ENCODE measurements at places on chromosomes 1 and 21. TPM values are rescaled to one million over a fixed set of nuclear protein-coding genes. Genes with fewer than 3 reads are reported as not detected.

The NKAIN1 gene
- not detected for total RNA-seq

The FCRL1 gene
- total RNA-seq = not detected

GRCh38 chr21:36535618-36536241 is 55.8 kb upstream of the CLDN14 start:
- H3K4me1 ChIP-seq = no peaks in the 10 kb centered on the region
- no peaks in the 10 kb centered on the region for H3K27me3 ChIP-seq
- DNase-seq = no peak
- H3K36me3 ChIP-seq = no peaks in the 10 kb centered on the region
- no peak overlapping the region for H3K4me3 ChIP-seq

The CCDC185 gene
- not detected for total RNA-seq

DNA sequence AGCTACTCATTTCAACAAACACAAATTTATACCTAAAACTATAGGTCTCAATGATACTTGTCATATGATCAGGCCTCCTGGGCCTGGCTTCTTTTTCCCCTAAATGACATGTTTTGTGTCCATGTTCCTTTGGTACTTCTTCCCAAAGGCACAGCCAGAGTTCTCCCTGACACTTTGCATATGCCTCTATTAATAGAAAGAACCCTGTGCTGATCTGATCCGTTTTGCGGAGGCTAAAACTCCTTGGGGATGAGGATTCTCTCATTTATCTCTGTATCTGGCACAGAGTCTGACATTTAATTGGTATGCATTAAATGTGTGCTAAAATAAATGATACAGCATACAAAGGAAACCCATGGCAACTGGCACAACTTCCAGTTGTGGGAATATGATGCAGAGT is 11.5 kb downstream of the ATPAF1 start:
- H3K4me1 ChIP-seq = 0 out of 2 replicates have a peak, but pooled peaks cover 4% of the 10 kb centered on the region
- no peak overlapping the region for H3K4me3 ChIP-seq
- DNase-seq = no peak
- no peak overlapping the region for H3K27ac ChIP-seq
- peaks cover 14% of the 10 kb centered on the region for H3K36me3 ChIP-seq

The TAF1A gene
- 19.3 TPM for total RNA-seq

- no peak overlapping the region for H3K4me3 ChIP-seq
- DNase-seq = no peak
- no peak overlapping the region for H3K27ac ChIP-seq
- H3K27me3 ChIP-seq = no peaks in the 10 kb centered on the region
- H3K4me1 ChIP-seq = no peaks in the 10 kb centered on the region
Observed at GRCh38 chr1:192379554-192379953, 62.8 kb downstream of the RGS21 start.

GRCh38 chr1:51679435-51679834 is 62.5 kb downstream of the OSBPL9 start:
- H3K4me1 ChIP-seq = no peaks in the 10 kb centered on the region
- H3K27ac ChIP-seq = no peak overlapping the region
- DNase-seq = peak; percentile 53
- peaks cover 6% of the 10 kb centered on the region for H3K36me3 ChIP-seq
- no peak overlapping the region for H3K4me3 ChIP-seq

The DNALI1 gene
- total RNA-seq = not detected

DNA sequence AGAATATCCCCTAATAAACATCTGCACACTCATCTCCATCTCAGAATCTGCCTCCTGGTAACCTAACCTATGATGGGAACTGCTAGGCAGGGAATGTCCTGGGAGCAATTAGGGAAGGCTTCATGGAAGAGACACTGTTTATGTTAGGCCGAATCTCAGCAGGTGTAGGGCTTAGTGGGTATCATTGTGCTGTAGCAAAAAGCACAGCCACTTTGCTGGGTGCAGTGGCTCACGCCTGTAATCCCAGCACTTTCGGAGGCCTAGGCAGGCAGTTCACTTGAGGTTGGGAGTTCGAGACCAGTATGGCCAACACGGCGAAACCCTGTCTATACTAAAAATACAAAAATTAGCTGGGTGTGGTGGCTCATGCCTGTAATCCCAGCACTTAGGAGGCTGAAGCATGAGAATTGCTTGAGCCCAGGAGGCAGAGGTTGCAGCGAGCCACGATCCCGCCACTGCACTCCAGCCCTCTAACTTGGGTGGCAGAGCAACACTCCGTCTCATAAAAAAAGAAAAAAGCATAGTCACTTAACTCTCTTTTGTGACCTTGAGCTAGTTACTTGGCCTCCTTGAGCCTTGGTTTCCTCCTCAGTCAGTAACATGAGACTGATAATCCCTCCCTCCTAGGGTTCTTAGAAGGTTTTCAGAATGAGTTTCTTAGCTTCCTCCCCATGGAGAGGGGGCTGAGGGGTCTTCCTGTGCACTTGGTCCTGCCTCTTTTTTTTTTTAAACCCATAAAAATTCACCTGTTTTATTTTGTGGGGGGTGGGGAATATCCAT is 3.5 kb downstream of the RAB42 start:
- no peak for DNase-seq
- H3K4me3 ChIP-seq = no peak overlapping the region
- no peaks in the 10 kb centered on the region for H3K36me3 ChIP-seq
- 0 out of 2 replicates have a peak, but pooled peaks cover 5% of the 10 kb centered on the region for H3K4me1 ChIP-seq
- H3K27me3 ChIP-seq = no peaks in the 10 kb centered on the region

The HPDL gene
- total RNA-seq = 12.7 TPM

The TMEM269 gene
- 1.0 TPM for total RNA-seq

The UBE2U gene
- not detected for total RNA-seq

GRCh38 chr1:91876040-91876470 is 9.9 kb downstream of the TGFBR3 start:
- peaks cover 72% of the 10 kb centered on the region for H3K4me1 ChIP-seq
- no peak overlapping the region for H3K4me3 ChIP-seq
- H3K36me3 ChIP-seq = no peaks in the 10 kb centered on the region
- no peak for DNase-seq
- H3K27ac ChIP-seq = no peak overlapping the region

The OR2L13 gene
- total RNA-seq = not detected

The YOD1 gene
- 12.5 TPM for total RNA-seq

- DNase-seq = no peak
- peaks cover 36% of the 10 kb centered on the region for H3K4me1 ChIP-seq
Observed at GRCh38 chr1:151620286-151620685, 8.4 kb downstream of the SNX27 start.

GRCh38 chr1:110736900-110737605 is 62.3 kb upstream of the KCNA3 start:
- no peak for DNase-seq
- H3K27me3 ChIP-seq = peaks cover 24% of the 10 kb centered on the region
- H3K4me1 ChIP-seq = no peaks in the 10 kb centered on the region
- no peak overlapping the region for H3K27ac ChIP-seq
- no peaks in the 10 kb centered on the region for H3K36me3 ChIP-seq

DNA sequence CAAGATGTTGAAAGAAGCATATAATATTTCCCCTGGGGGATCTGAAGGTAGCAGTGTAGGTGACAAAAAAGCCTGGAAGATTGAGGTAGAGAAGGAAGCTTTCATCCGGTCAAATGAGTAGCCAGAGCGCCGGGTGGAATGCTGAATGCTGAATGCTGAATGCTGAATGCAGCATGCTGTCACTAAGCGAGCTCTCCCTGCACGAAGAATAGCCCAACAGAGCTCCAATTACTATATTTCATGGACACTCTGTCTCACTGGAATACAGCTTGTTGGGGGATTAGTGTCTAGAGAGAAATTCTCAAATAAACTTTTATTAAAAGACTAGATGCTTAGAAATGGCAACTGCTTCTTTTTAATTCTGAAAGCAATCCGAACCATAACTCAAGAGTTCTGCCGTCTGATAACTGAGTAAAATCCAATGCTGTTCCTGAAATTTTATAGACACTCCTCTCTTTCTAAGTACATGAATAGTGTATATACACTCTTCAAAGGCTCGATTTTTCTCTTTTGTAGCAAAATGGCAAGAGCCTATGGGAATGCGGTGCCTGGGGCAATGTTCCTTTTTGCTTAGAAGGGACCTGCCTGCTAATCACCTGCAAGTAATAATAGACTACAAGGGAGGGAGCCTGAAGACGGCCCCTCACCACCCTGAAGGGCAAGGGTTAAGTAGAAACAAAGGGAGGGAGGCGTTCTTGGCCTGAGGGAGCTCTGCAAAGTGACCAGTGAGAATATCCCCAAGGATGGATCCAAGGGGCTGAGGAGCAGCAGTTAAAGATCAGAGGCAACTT is 203.7 kb upstream of the ESRRG start:
- no peaks in the 10 kb centered on the region for H3K4me1 ChIP-seq
- no peaks in the 10 kb centered on the region for H3K27me3 ChIP-seq
- no peak overlapping the region for H3K27ac ChIP-seq
- no peak overlapping the region for H3K4me3 ChIP-seq

The DNAJB4 gene
- 35.6 TPM for total RNA-seq

Measured in PC-9 (cell line).